T follicular helper cell (primary cell): ENCODE measurements at places on chromosomes 5 and 9.

DNA sequence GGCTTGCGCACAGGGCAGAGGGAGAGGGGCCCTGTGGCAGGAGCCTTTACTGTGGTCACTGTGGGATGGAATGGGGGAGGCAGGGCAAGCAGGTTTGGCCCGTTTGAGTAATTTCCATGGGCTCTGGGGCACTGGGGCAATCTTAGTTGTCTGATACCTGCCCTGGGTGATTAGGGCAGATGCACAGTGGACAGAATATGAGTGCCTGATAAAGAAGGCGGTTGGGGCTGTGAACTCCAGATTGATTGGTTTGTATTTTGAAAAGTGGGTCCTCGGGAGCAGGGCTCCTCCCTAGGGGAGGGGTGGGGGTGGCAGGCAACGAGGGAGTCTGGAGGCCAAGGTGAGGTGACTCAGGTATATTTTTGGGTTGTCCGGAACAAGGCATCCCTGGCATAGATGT is 247.5 kb downstream of the NSG2 start:
- DNase-seq, result no peak

GRCh38 chr9:115015018-115015635 is 84.7 kb upstream of the TNFSF8 start:
- DNase-seq, result no peak

DNA sequence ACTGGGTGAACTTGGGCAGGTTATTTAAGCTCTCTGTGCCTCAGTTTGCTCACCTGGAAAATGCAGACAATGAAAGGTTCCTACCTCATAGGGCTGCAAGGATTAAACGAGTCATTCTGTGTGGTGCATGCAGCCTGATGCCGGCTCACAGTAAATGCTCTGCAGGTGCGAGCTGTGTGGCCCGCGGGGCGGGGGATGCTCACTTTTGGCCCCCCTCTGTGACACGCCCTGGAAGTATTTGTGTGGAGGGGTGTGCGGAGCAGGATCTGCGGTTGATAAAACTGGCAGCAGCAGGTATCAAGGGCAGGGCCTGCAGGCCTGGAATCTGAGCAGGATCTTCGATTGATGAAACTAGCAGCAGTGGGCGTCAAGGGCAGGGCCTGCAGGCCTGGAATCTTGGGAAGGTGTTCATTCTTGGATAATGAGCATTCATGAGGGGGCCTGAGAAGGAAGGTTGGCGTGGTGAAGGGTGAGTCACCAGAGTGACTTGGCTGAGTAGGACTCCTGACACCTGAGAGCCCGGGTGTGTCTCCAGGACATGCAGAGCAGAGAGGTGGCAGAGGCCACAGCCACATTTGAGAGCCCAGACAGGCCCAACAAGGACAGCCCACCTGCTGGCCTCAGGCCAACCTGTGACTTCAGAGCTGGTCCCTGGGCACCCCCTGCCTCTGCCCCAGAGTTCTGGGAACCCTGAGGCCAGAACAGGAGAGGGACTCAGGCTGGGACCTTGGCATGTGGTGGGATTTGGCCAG is 11.9 kb downstream of the UNC5A start:
- no peak for DNase-seq

DNA sequence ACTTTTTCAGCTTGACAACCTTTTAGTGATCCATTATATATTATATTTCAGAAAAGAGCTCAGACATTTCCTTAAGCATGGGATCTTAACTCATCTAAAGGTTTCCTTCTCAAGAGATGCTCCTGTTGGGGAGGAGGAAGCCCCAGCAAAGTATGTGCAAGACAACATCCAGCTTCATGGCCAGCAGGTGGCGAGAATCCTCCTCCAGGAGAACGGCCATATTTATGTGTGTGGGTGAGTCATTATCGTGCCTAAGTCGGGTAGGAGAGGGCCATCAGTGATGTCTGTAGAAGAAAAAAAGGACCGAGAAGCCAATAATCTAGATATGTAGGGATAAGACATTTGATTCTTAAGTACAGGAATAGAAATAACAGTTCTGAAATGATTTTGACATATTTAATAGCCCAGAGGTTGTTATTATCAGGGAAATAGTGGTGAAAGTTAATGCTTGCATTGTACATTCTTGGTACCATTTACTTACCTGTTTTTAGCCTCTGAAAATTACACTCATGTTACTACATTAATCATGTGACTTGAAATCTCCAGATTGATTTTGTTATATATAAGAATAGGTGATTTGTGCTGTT is 28.2 kb downstream of the MTRR start:
- no peak for DNase-seq
